COLO829 (cell line): ENCODE measurements at places on chromosomes 1 and 21.

- DNase-seq = no peak
Measured at GRCh38 chr1:32813941-32814739, 3.0 kb downstream of the YARS1 start.

DNA sequence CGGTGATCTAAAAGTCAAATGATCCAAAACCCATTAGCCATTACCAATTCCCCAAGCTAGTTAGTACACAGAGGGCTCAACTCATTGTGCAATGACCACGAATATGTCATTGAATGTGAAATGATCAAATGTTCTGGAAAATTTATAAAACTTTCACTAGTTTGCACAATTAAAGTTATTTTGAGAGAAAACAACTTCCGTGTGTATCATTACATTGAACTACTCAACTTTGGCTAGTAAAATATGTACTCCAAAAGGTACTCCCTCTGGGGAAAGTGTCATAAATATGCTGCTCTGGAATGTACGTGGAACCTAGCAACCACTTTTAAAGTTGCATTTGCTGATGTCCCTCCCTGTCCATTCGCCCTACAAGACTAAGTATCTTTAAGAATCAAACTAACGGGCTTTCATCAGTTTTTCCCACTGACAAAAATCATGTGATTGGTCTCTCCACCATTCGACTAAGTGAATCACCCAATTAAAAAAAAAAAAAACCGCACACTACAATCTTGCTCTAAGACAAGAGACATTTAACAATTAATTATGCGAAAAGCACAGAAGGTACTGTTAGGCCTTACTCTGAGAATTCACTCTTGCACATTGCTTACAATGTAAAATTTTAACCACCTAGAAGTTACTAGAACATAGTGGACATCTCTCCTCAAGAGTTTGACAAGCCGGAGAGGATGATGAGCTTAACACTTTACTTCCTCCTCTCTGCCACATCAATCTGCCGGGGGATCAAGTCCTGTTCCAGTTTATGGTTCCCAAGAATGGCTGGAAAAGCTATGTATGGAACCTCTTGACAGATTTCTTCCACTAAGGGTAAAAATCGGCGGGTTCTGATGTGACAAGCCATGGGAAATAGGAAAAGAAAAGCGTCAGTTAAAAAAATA is 1.2 kb downstream of the ACBD3 start:
- peak; percentile 44 for DNase-seq

GRCh38 chr1:2415801-2416208 is 3.4 kb upstream of the PEX10 start:
- DNase-seq = no peak

DNA sequence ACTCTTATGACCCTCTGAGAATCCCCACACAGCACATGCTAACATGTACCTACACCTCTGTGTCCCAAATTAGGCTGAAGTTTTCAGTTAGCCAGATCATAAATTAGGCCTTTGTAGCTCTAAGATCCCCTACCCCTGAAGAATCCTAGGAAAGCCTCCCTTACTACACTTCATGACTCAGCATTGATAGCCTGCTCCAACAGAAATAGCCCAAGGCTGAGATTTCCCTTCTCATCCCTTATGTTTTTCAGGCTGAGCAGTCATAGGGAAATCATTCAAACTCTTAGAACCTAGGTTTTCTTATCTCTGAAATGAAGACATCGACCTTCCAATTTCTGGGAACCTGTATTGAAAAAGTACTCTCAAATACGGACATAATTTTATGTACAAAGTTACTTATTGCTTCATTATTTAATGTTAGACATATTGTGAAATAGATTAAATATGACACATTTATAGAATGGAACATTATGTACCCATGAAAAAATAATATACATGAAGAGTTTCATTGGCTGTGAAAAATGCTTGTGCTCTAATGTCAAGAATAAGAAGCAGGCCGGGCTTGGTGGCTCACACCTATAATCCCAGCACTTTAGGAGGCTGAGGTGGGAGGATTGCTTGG is 122.4 kb upstream of the UBE2U start:
- DNase-seq = no peak

DNA sequence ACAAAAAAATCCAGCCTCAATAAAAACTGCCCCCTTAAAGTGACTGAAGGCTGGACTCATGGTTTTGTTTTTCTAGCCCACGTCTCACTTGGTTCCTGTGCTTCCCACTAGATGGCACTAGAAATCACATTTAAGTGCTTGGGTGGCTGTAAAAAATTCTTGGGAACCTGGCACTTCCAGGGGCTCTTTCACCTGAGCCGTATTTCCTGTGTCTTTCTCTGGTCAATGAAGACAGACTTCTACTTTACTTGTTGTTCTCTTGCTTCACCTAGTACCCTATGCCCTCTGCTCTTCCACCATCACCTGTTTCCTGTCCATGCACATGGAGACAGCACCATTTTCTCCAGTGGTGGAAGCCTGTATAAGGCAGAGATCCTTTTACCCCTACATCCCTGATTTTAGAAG is 20.0 kb downstream of the METTL13 start:
- DNase-seq = peak; percentile 56

GRCh38 chr21:32949701-32950100 is 76.0 kb upstream of the OLIG2 start:
- DNase-seq = no peak

DNA sequence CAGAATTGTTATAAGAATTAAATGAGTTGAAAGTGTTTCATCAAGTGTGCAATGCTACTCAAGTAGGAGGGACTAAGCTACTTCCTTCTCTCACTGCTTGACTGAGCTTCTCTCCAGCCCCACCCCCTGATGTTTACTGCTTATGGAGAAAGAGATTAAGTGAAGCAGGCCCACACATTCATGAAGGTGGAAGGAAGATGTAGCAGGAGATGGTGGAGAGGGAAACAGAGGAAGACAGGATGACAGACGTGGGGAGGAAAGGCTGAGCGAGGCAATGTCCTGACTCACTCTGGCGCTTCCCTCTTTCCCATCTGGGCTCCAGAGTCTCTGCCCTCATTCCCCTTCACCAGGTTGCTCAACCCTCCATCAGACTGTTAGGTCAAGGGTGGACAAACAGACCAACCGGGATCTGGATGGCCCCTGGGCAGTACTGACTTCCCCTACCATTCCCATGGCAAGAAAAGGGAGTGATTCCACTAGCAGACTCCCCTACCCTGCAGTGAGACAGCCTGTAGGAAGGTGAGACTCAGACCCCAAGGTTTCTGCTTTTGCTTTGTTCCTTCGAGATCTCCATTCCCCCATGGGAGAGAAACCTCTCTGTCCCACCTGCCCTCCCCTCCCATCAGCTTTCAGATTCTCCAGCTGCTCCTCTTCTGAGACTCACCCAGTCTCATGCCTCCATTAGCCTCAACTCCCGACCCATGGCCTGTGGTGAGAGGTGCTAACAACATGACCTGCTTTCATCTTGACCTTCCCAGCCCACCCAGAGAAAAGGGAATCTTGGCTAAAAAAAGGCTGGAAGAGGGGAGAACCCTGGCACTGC is 3.1 kb upstream of the ARHGEF2 start:
- no peak for DNase-seq

DNA sequence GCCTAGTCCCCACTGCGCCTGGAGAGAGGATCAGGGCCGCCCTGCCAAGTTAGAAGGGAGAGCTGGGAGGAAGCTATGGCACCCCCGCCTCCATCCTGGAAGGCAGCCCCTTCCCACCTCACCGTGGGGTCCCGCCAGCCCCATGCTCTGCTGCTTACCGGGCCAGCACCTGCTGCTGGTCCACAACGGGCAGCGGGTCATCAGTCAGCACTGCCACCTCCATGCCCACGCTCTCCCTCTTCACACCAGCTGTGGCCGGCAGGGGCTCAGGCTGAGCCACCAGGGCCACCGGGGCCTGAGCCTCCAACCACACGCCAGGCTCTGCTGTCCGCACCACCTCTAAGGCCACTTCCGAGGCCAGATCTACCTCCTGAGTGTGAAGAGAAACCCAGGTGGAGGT is 23.5 kb upstream of the DDOST start:
- no peak for DNase-seq

- no peak for DNase-seq
Measured at GRCh38 chr1:158131217-158131616, 49.5 kb upstream of the CD1D start.

DNA sequence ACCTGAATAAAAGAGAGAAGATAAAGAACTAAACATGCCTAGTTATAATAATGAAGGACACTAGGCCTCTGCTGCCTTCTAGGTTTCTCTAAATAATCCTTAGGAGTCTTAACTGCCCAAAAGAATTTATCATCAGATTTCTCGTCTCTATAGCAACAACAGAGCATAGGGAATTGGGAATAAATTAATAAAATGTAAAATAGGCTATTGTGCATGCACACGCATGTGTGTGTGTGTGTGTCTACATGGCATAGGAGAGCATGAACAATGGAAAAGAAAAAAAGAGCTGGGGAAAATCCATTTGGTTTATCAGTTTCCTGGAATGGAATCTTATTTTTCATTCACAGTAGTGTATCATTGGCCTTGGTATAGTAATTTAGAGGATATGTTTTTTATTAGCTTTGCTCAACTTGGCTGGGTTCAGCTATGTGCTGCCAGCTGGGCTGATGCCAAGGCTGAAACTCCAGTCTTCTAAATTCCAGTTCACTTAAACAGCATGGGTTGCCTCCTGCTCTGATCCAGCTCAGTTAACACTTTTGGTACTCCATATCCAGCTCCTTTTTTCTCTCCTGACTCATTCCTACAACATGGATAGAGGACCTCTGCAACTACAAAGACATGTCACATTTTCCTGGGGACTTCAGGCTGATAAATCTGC is 80.6 kb upstream of the SLFNL1 start:
- no peak for DNase-seq

DNA sequence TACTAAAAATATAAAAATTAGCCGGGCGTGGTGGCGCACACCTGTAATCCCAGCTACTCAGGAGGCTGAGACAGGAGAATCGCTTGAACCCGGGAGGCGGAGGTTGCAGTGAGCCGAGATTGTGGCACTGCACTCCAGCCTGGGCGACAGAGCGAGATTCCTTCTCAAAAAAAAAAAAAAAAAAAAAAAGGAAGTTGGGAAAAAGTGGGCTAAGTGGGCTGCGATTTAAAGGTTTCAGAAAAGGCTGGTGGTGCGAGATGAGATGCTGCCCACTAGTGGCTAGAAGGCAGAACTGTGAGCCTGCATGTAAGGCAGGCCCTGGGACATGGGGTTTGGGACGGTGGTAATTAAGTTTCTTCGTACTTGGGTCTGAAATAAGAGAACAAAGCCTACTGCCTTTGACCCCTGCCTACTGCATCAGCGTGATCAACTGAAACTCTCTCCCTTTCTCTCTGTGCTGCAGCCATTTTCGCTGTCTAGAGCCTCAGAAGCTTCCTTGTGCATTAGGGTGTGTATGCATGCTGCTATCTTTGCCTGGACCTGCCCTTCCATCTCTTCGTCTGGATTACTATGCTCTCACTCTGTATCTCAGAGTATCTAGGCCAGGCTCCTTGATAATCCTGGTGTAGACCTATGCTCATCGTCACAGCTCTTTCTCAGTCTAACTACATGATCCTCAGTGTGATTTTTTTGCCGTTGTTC is 12.4 kb downstream of the FMOD start:
- DNase-seq = peak; percentile 81

DNA sequence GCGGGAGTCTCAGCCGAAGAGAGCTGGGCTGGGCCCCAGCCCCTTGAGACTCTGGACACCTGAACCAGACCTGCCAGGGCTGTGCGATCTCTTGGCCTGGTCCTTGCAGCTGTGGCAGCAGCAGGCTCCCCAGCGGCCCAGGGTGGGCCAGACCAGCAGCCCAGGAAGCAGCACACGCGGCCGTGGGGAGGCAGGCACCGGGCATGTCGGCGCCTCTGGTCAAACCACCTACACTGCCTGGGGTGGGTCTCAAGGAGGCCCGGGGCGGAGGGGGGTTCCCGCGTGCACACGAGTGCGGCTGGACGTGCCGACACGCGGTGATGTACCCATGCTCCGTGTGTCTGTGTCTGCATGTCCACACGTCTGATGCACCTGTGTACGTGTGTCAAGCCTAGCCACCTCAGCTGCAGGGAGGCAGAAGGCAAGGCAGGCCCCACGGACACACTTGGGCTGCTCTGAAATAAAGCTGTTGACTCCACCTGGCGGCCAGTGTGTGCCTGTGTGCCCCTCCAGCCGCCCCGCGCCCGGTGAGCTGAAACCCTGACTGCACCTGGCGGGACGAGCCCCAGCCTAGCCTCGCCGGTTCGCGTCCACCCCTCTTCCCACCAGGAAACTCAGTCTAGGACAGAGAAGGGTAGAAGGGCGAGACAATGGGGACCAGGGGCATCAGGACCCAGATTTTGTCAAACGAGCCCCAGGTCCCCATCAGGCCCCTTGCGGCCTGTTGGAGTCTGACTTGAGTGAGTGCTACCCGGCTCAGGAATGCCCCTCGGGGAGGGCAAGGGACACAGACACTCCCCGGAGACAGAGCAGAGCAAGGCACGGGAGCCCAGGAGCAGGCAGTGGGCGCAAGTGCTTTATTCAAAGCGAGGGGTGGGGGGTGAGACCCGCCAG is 11.6 kb downstream of the SCNN1D start:
- DNase-seq = no peak

DNA sequence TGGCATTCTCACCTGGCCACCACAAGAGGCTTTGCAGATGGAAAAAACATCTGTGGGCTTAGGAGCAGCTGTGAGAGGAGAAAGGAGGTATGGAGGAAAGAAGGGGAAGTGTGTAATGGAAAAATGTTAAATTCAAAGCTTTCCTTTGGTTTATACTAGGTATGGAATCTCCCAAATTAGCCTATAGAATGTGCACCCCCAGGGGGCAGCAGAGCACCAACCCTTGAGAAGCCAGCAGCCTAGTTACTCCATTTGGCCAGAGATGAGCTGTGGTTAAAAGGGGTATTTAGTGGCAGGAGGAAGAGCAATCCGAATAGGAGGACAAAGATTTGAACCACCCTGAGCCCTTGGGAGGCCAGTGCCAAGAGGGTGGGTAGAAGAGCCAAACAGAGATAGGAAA is 97.5 kb upstream of the CTTNBP2NL start:
- DNase-seq = peak; percentile 53

DNA sequence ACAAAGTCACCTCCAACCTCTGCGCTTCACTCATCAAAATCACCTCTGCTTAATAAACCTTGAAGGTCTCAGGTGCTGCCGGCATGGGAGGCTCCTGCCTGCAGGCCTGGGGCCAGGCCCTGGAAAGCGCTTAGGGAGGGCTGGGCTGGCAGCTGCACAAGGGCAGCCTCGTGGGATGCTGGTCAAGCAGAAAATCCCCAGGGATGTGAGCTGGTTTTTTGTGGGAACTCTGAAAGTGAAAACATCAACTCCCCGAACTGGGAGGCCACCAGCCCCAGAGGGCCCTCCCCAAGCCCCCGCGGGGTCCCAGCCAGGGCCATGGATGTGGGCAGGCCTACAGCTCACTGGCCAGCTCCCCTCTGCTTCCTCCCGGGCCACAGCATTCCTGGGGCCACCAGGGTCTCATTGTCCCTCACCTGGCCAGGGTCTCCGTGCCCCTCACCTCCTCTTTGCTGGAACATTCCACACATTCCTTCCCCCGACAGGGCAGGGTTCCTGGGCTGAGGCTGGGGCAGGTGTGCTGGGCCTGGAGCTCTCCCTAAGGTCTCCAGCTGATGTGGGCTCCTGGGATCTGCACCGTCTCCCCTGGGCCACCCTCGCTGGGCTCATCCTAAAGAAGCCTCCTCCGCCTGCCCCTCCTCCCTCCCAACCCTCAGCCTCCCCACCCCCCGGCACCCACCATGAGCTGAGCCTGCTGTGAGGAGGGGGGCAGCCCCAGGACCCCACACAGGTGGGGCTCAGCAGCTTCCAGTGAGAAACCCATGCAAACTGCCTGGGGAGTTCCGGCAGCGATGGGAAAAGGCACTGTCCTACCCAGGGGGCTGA is 36.0 kb upstream of the POFUT2 start:
- no peak for DNase-seq
